Dermis blood vessel endothelial cell (primary cell): ENCODE measurements at places on chromosomes 2 and 18. TPM values are rescaled to one million over a fixed set of nuclear protein-coding genes. Genes with fewer than 3 reads are reported as not detected.

Gene IL1R1
- 24.2 and 24.7 TPM in 2 replicates for total RNA-seq

Gene ZBTB7C
- total RNA-seq: under 0.01 TPM in 1 of 2 replicates, not detected in the other

Gene SERPINB13
- total RNA-seq: not detected in 2 replicates

Gene DYNC2LI1
- total RNA-seq: 7.0 and 11.2 TPM in 2 replicates
